CD4-positive, alpha-beta T cell (primary cell): ENCODE measurements at places on chromosomes 7 and 10.

- no peak for DNase-seq
Observed at GRCh38 chr7:132919771-132920170, 162.1 kb downstream of the CHCHD3 start.

DNA sequence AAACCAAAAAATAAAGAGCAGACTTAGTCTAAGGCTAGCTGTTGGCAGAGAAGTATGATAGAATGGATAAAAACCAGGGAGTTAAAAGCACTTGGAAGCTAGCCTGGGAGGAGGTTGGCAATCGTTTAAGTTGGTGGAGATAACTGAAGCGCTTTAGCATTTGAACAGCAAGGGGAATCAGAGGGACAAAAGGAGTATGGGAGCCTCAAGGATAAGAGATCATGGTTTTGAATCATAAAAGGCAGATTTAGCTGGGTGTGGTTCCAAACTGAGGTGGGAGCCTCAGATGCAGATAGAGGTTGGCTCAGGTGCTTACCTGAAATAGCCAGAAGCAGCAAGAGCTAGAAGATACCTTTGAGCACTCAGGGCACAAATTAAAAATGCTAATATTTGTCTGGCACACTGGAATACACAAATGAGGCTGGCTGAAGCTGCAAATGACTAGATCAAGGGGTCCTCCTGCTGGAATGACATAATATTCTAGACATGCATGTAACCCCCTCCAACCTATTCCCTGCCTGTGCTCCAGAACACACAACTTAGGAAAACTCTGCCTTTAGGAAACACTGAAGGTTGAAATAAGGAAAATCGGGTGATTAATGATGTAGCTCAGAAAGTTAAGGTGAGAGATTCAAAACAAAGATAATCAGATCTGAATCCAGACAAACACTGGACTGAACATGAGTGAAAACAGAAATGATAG is 372.3 kb upstream of the LRRN3 start:
- DNase-seq = no peak

DNA sequence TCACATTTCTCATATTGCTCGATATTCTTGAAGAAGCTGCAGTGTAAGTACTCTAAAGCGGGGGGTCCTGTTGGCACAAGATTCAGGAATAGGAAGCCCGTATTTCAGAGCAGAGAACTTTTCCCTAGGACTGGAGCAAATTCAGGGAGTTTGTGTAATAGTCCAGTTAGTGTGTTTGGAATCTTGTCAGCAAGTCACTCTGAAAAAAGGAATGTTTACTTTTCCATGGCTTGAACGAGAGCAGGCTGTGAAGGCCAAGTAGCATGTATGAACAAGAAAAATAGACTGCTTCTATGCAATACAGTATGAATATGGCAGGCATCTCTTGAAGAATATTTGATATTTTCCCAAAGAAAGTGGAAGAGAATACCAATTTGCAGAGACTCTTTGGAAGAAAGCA is 39.8 kb downstream of the CDC123 start:
- no peak for DNase-seq

- DNase-seq = no peak
Observed at GRCh38 chr7:110308791-110309190, 782.1 kb upstream of the LRRN3 start.

- no peak for DNase-seq
Observed at GRCh38 chr10:48940958-48941357, 1.3 kb upstream of the LRRC18 start.

- DNase-seq = peak; percentile 82
Observed at GRCh38 chr7:105808703-105809590, 67.5 kb downstream of the ATXN7L1 start.

GRCh38 chr10:132422903-132423825 is 26.2 kb downstream of the PWWP2B start:
- no peak for DNase-seq

DNA sequence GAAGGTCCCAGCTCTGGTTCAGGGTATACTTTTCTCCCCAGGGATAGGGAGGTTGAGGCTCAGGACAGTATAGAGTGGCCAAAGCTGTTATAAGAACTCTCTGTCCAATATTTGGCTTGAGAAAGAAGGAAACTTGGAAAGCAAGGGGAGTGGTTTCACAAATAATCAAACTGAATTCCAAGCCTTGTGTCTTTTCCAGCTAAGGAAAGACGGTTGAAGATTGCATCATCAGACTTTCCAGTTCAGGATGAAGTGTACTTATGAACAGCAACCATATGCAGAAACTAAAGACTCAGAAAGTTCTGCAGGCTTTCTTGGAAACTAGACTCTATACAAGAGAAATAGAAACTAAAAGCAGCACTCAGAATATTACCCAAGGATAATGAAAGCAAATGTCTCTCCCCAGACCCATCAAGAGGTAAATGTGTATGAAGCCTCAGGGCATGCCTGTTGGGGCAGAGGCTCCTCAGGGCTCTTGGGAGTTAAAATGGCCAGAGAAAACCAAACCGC is 46.4 kb downstream of the RAMP3 start:
- no peak for DNase-seq

GRCh38 chr10:27621461-27621860 is 117.4 kb downstream of the RAB18 start:
- DNase-seq = no peak

DNA sequence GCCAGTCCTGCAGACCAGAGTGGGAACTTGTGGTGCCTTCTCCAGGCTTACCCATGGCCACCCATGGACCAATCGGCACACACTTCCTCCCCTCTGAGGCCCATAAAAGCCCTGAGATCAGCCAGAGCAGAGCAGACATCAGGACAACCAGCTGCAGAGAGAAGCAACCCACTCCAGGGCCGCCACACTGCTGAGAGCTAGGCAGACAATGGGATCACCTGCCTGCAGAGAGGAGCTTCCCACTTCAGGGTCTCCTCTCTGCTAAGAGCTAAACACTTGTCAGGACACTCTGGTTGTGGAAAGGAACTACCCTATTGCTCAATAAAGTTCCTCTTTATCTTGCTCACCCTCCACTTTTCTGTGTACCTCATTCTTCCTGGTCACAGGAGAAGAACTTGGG is 34.0 kb downstream of the C7orf25 start:
- no peak for DNase-seq

- DNase-seq = no peak
Observed at GRCh38 chr7:24214670-24215069, 69.3 kb upstream of the NPY start.

- no peak for DNase-seq
Observed at GRCh38 chr7:99050971-99051370, 92.9 kb downstream of the SMURF1 start.

GRCh38 chr10:118980870-118981269 is 48.6 kb upstream of the NANOS1 start:
- no peak for DNase-seq

DNA sequence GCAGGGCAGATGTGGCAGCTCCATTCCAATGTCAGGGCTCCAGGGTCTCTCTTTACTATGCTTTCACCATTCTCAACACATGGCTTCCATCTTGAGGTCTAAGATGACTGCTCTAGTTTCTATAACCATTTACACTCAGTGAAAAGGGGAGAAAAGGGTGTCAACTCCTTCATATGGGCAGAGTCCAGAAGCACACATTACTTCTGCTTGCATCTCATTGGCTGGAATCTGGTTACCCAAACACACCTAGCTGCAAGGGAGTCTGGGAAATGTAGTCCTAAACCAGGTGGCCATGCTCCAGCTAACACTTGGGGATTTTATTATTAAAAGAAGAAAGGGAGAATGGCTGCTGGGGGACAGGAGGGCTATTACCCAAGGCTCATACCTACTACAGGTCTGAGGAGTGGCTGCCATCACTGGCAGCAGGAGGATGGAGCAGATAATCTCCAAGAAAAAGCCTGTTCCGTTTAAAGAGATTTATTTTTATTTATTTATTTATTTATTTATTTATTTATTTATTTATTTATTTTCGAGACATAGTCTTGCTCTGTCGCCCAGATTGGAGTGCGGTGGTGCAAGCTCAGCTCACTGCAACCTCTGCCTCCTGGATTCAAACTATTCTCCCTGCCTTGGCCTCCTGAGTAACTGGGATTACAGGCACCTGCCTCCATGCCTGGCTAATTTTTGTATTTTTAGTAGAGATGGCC is 29.1 kb upstream of the LBX1 start:
- no peak for DNase-seq

DNA sequence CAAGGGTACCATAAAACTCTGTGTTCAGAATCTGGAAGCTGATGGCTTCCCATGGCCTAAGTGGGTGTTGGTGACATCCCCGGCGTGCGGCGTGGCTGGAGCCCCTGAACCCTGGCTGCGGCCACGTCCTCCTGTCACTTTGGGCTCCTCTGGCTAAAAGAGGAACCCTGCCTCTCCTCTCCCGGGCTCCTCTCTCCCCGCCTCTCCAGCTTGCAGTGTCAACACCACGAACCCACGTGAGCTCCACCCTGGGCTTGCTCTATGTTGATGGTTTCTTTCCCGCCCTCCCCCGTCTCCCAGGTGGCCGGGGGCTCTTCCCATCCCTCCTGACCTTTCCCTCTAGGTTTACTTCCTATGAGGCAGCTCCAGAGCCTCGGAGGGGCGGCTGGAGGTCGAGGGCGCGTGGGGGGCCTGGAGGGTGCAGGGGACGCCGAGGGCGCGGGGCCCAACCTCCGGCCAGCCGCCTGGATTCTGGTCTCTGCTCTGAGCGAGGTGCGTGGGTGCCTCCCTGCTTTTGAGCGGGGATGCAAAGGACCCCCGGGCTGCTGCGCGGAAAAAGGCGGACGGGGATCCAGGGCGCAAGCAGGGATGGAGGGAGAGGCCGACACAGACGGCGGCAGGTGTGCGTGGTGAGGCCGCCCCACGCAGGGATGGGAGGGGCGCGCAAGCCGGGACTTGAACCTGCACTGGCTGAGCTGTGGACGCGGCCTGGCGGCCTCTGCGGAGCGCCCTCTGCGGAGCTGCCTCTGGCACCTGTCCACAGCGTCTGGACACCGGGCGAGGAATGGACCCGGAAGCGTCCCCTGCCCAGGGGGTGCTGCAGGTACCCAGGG is 115.5 kb upstream of the DIP2C start:
- no peak for DNase-seq

GRCh38 chr10:50512743-50513416 is 110.9 kb downstream of the SGMS1 start:
- DNase-seq = no peak

DNA sequence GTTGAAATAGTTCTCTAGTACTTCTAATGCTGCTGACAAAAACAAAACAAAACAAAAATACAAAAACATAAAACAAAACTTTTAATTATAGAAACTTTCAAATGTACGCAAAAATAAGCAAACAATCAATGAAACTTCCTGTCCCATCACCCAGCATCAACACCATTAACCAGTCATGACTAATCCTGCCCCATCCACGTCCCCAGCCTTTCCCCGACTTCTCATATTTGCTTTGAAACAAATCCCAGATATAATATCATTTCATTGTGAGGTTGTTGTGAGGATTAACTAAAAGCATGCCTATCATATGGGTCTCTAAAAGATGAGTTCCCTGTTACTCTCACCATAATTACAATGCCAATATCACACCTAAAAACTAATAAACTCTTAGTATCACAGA is 55.7 kb downstream of the CSTF2T start:
- no peak for DNase-seq

DNA sequence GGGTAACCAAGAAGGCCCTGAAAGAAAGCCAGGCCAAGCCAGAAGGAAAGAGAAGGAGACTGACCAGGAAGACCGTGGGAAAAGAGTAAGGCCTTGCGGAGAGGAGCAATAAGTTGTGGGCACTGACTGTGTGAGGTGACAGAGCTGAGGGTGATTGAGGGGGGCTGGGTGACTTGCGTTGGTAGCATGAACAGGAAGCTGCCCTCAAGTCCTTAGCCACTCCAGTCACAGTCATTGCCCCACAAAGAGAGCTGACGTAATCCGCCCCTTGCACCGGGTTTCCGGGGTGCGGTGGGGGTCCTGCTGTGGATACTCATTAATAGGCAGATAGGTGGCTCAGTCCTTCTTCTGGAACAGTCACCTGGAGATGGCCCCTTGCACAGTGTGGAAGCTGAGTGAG is 16.1 kb upstream of the DMBT1 start:
- DNase-seq = no peak

GRCh38 chr7:80619741-80620140 is 18.7 kb upstream of the CD36 start:
- DNase-seq = no peak

GRCh38 chr10:99233000-99233688 is 2.5 kb downstream of the HPSE2 start:
- DNase-seq = no peak

DNA sequence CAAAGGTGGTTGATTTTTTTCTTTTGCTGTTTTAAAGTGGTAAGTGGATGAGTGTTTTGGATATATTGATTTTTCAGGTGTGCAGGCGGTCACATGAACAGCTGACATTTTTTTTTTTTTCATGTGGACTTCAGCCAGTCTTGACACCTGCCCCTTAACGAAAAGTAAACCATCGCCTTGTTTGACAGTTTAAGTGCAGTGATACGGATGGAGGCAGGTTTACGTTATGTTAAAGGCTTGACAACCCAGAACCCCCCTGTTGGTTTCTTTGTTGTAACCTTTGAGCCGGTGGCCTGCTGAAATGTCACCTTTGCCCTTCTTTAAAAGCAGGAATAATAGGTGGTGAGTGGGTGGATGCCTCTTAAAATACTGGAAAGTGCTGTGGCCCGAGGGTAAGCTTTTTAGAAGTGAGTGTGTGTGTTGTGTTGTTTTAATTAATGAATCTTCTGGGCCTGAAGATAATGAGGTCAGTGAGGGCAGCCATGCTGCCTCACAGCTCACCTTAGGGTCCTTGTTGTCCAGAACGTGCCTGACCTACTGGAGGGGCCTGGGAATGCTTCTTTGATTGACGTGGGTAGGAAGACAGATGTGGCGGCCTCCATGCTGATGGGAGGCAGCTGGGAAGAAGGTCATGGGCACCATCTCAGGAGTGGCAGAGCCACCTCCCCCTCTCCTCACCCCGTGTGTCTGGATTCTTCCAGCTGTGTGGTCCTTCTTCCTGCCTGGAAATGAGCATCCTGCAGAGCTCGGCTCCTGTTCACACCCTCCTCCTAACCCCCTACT is 69.8 kb downstream of the TCF7L2 start:
- no peak for DNase-seq

DNA sequence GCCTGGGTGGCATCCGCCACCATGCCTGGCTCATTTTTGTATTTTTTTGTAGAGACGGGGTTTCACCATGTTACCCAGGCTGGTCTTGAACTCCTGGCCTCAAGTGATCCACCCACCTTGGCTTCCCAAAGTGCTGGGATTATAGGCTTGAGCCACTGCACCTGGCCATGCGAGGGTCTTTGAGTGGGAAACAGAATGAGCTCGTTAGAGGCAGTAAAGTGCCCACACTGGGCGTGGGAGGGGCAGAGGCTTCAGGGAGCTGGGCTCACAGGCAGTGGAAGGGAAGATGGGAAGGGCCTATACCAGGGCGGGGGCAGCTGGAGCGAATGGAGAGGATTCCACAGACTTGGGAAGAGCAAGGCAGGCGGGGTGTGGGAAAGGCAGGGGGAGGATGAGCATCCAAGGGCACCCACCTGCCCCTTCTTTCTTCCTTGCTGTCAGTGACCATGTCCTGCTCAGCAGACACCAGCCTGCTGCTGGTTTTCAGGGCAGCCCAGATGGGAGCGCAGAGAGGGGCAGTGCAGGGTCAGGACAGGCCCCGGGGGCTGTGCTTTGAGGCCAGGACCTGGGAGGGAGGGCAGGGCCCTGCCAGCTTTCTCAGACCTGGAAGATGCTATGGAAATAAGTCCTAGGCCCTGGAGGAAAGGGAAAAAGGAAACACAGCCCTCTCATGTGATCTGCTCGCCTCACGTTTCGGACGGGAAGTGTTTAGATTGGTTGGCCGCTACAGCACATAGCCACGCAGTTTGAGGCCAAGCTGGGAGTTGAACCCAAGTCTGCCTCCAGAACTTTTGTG is 4.2 kb downstream of the FZD9 start:
- DNase-seq = no peak

- DNase-seq = no peak
Observed at GRCh38 chr7:38880035-38880434, 29.0 kb downstream of the VPS41 start.

- no peak for DNase-seq
Observed at GRCh38 chr7:69896121-69896520, 297.8 kb downstream of the AUTS2 start.
